ENCODE measurements at places on chromosomes 16 and 17.

- peak; percentile 81 for DNase-seq
These were observed at the start of gene SYT17 for GRCh38 chr16:19167710-19168370. Gene SYT17 (plus strand): TSS chr16:19168240. CDS start chr16:19168647, 407 bp downstream.

DNA sequence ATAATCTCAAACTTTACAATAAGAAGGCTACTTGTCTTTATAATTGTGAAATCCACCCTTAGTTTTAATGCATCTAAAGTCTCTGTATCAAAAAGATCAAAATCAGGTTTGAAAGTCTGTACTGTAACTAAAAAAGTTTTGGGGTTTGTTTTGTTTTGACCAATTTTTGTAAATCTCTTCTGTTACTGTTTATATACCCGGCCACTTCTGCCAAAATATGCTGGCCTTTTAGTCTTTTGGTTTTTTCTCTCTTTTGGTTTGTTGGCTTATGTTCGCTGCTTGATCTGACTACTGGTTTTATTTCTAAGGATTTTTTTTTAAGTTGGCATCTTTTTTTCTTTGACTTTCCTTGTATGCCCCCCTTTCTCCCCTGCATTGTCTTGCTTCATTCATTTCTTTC, 655.2 kb downstream of the MAF start:
- no peak for DNase-seq

DNA sequence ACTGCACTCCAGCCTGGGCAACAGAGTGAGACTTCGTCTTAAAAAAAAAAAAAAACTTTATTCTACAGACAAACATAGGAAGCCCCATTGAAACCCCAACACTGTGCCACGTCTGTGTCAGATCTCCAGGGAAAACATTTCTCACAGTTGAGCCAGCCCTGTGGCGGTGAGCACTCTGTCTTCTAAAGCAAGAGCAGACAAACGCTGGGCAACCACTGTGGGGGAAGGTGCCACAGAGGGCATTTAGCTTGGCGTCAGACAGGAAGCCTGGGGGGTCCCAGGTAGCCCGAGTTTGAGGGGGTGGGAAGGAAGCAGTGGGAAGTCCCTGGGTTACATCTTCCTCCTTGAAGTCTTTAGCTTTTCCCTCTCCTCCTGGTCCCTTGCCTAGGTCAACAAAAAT, 16.0 kb downstream of the C17orf100 start:
- DNase-seq: no peak

DNA sequence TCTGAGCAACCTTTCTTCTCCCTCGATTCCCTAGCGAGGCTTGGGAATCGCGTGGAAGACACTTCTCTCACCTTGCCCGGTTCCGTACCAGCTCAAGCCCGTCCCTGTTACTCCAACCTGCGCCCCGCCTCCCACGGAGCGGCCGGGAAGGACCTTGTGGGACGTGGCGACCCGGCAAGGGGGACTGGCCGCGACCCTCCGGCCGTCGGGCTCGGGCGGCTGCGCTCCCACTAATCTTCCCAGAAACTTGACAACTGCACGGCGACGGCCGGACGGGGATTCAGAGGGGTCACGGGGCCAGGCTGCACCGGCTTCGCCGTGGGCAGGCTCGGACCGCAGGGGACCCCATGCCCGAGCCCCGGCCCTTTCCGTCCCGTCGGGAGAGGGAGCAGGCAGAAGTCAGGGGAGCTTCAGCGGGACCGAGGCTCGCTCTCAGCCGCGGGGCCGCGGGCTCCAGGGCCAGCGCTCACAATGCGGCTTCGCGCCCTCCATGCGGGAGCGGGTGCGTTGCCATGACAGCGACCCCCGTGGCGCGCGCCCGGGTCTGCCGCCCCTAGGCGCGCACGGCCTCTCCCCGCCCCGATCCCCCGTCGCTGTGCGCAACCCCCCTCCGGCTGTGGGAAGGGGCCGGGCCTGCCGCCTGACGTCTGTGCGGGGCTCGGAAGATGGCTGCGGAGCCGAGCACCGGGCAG, at the start of gene SGSM2:
Gene SGSM2 (plus strand): TSS at position 650 of the 692 bp plus-strand sequence. CDS start 188 bp downstream, outside the sequence.
- DNase-seq: peak; percentile 92

- peak; percentile 57 for DNase-seq
These were observed 297.1 kb downstream of the IRF8 start for GRCh38 chr16:86195863-86196630.

DNA sequence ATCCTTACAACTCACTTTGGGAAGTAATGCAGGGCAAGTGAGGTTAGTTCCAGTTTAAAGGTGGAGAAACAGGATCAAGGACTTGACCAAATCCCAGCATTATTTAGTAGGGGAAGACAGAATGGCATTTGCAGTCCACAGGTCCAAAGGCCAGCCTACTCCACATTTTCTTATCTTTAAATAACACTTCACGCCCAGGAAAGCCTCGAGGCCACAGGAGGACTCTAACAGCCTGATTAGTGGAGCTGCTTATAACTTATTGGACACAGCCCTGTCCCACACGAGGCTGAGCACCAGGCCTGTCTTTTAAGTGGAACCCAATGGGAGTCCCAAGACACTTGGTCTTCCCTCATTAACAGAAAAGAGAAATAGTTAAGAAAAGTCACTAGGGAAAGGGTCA, 12.1 kb upstream of the HYDIN start:
- no peak for DNase-seq

DNA sequence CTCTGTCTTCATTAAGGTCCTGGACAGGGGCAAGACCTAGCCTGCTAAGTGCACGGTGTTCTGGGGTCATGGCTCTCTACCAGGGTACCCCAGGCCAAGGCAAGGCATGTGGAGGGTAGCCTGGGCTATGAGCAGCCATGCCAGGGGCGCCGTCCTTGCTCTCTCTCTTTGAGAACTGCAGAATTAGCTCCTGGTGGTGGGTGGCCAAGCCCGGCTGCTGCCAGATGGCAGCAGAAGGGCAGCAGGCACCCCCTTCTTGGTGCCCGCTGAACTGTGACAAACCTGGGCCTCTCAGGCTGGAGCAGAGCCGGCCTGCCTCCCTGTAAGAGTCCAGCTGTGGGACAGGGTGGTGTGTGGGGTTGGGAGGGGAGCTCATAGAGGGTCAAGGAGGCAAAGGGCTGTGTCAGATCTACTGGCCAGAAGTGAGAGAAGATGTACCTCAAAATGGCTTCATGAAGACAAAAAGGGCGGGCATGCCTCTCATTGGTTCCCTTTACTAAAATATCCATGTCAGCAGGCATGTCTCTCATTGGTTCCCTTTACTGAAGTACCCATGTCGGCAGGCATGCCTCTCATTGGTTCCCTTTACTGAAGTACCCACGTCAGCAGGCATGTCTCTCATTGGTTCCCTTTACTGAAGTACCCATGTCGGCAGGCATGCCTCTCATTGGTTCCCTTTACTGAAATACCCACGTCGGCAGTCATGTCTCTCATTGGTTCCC, 81.7 kb upstream of the SDK2 start:
- no peak for DNase-seq

DNA sequence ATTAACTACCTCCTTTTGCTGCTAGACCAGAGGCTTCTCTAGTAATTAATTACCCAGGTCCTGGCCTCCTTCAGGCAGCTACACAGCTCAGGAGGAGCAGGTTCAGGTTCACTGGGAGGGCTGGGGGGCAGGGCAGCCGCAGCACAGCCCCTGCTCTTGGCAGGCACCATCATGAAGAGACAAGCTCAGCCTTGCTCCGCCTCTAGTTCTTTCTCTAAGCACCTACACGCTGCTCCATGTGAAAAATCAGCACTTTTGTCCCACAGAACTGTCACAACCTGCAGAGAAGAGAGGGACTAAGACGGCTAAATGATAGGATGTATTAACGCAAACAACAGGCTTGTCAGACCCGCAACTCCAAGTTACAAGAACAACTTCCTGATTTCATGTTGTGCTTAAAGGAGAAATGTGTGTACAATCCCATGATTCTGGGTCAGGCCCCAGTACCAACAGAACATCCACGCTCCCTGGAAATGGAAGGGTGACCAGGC, 53.4 kb downstream of the GRB2 start:
- DNase-seq: peak; percentile 52

- DNase-seq: no peak
These were observed 8.6 kb downstream of the XYLT1 start for GRCh38 chr16:17461951-17462729.

DNA sequence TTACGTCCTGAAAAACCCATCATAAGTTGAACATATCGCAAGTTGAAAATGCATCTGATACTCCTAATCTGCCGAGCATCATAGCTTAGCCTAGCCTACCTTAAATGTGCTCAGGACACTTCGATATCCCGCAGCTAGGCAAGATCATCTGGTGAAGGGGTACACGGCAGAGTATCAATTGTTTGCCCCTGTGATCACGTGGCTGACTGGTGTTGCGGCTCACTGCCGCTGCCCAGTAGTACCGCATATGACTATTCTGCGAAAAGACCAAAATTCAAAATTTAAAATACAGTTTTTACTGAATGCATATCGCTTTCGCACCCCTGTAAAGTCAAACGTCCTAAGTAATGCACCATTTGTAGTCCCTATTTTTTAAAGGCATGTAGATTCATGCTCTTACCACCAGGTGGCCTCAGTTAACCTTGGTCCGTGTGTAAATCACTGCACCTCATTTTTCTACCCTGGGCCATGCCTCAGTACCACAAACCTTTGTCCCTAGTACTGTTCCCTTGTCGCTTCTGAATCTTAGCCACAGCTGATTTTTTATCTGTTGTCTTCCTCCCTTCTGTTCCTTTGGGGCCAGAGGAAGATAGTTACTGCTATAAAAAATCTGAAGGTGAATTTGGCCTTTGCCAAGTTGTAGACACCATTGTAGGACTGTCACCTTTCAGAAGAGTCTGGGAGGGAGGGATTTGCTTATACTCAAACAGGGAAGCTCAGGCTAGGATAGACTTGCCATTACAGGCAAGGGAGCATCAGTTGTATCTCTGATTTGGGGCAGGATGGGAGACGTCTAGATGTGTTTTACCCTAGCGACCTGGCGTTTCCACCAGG, 34.4 kb downstream of the WWP2 start:
- DNase-seq: peak; percentile 89

- DNase-seq: peak; percentile 26
These were observed 45.6 kb downstream of the SLC47A1 start for GRCh38 chr17:19579192-19579761.

GRCh38 chr17:55735731-55736405, 13.2 kb upstream of the TMEM100 start:
- DNase-seq: peak; percentile 69

DNA sequence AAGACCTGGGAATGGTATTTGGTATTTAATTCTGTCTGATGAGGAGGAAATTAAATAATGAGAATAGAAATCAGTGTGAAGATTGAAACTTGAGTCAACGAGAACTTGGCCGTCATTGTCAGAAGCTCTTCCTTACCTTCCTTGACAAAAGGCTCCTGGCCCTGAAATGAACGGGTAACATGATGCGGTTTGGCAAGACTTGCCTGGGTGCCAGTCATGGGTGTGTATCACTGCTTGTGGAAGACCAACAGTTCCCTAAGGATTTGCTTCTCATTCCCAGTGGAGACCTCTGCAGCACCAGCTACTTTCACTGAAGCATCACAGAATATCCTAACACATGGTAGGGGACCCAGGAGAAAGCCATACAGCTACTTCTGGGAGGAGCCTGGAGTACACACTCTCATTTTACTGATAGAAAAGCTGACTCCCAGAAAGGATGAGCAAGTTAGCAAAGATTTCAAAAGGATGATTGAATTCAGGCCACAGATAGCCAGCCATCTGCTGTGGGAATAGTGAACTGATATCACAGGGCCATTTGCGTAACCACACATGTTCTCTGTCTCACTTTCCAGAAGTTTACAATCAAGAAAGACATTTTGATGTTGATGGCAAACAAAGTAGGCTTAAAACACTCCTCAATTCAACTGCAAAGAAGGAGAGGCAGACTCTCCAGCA, 258.1 kb upstream of the SALL1 start:
- DNase-seq: no peak

- DNase-seq: no peak
These were observed 11.6 kb downstream of the KRT33A start for GRCh38 chr17:41338961-41339485.

DNA sequence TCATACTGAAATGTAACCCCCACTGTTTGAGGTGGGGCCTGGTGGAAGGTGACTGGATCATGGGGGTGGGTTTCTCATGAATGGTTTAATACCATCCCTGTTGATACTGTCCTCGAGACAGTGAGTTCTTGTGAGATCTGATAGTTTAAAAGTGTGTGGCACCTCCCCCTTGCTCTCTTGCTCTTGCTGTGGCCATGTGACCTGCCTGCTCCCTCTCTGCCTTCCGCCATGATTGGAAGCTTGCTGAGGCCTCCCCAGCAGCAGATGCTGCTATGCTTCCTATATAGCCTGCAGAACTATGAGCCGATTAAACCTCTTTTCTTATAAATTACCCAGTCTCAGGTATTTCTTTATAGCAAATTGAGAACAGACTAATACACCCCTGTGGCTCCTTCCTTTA, 40.6 kb downstream of the STAT3 start:
- no peak for DNase-seq

DNA sequence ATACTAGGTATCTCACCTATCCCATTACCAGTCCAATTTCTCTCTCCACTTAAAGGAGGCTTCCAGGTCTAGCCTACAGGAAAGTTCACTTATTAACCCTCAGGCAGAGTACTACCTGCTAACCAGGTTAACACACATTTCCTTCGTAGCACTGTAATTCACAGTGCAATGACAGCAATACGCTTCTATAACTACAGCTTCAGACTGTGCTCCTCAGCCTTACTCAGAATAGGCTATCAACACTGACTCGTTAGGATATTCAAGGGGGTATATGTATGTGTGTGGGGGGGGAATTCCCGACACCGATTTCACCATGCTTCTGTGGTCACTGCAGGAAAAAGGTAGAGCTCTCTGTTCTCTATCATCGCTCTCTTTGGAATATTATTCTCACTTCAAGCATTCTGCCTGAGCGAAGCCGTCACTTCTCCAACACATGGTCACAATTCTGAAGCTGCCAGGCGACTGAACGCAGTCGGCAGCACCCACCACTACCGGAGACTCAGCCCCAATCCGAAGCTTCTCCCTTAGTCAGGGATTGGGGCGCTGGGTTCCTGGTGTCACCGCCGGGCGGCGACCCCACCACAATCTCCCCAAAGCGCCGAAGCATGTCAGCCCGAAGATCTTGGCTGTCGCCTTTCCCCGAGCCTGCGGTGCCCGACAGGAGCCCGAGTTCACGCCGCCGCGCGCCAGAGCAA, 618 bp downstream of the GGA3 start:
- DNase-seq: no peak

DNA sequence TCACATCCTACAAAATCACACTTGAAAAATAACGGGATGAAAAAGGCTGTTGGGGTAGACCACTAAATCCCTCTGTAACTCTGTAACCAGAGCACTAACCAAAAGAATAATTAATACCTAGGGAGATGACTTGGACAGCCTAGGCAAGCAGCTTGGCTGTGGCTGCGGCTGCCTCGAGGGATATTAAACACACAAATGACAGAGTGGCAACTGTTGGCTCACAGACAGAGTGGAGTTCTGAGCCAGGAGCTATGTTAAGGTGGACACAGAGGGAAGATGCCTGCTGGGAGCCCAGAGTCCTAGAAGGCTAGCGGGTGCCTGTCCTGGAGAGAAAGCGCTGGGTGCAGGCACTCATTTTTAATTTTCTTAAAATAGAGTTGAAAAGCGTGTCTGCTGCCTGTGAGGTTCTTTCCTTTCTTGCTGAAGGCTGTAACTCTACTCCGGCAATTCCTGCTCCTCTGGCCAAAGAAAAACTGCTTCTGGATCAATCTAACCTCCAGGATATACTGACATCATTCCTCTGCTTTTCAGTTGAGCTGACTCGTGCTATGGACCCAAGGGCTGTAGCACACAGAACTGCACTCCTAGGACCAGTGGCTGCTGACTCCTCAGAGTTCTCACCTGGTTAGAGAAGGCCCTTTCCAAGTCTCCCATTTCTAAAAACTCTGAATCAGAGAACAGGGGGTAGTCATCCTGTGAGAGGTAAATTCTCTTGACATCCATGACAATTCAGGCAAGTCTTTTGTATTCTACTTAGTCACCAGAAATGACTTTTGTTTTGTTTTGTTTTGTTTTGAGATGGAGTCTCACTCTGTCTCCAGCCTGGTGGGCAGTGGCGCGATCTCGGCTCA, 147.9 kb downstream of the STX8 start:
- DNase-seq: no peak

Data from stomach (tissue), 19 donors.